Cortex of kidney (tissue), 1 donor: ENCODE measurements at places on chromosomes 11 and 22.

DNA sequence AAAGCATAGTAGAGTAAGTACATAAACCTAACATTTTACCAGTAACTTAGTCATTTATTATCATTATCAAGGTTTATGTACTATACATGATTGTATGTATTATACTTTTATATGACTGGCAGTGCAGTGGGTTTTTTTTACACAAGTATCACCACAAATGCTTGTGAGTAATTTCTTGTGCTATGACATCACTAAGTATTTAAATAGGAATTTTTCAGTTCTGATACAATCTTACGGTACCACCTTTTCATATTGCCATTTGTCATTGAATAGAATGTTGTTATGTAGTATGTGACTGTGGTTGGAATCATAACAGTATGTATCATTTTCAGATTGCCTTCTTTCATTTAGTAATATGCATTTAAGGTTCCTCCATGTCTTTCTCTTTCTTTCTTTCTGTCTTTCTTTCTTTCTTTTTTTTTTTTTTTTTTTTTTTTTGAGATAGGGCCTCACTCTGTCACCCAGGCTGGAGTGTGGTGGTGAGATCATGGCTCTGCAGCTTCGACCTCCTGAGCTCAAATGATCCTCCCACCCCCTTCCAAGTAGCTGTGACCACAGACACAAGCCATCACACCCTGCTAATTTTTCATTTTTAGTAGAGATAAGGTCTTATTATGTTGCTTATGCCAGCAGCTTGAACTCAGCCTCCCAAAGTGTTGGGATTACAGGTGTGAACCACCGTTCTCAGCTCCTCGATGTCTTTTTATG is 18.6 kb downstream of the ATM start:
- DNase-seq, result no peak

- DNase-seq, result no peak
Observed at GRCh38 chr22:27149921-27150543, 492.6 kb downstream of the MIAT start.

- no peak for DNase-seq
Observed at GRCh38 chr11:10659339-10660216, 34.0 kb downstream of the IRAG1 start.

DNA sequence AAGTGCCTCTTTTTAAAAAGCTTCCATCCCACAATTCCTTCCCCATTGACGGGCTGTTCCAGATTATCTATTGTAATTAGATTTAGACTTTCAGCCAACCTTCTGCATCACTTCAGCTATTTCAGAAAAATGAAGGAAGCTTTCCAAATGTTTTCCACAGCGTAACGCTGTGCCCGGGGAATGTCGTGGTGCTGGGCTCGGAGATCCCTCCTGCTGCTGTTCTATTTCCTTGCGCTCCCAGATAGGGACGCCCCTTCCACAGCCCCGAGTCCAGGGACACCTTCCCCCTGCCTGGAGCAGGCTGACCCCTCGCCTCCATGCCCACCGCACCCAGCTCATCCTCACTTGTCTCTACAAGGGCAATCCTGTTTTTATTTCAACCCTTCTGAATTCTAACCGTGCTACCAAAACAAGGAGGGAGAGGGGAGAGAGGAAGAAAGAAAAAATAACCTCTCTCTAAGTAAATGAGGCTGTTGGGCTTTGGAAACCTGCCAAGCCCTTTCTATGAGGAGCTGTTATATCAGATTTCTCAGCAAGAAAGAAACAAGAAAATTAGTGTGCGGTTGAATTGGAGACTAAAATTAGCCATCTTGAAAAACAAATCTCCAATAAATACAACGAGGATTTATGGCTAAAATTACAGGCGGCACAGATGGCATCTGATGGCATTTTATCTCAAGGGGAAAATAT is 366.9 kb downstream of the BRD1 start:
- DNase-seq, result no peak

DNA sequence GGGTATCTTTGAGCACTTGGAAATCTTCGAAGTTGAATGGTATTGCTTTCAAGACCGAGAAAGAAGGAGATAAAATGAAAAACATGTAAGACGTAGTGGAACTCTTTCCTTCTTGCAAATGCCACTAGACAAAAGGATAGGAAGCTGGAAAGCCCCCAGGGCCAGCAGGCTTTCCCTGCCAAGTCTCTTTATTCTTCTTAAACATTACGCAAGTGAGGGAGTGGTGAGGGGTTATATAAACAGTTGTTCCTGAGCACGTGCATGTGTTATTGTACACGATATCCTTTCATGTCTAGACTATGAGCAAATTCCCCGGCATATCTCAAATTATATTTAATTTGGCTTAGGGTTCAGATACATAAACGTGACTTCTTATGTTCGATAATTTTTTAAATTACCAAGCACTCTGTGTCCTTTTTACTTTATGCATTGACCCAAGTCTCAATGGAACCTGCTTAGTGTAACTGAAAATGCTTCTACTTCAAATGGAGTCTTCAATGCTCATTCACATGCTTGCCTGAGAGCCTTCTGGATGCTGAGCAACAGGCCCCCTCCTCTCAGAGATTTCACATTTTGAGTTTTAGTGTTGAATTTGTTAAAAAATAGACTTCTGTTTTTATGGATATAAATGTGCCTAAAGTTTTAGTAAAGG is 59.0 kb downstream of the PPP2R1B start:
- no peak for DNase-seq

- DNase-seq, result no peak
Observed at GRCh38 chr22:43228330-43228729, 41.4 kb upstream of the TTLL12 start.

DNA sequence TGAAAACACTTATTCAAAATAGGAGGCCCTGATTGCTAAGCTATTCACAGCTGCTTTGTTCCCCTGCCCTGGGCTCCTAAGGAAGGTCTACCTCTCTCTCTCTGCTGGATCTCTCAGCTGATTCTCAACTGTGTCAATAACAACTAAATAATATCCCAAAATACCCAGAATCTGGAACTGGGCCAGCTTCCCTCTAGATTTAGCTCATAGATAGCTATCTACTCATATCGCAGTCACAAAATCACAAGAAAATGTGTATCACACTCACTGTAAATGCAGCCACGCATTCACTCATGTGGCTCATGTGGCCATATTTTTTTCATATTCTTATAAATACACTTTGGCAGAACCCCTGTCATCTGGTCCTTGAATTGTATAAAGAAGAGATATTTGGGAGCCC is 555.1 kb downstream of the OPCML start:
- DNase-seq, result no peak

GRCh38 chr22:46576556-46577367 is 39.3 kb upstream of the CELSR1 start:
- no peak for DNase-seq

DNA sequence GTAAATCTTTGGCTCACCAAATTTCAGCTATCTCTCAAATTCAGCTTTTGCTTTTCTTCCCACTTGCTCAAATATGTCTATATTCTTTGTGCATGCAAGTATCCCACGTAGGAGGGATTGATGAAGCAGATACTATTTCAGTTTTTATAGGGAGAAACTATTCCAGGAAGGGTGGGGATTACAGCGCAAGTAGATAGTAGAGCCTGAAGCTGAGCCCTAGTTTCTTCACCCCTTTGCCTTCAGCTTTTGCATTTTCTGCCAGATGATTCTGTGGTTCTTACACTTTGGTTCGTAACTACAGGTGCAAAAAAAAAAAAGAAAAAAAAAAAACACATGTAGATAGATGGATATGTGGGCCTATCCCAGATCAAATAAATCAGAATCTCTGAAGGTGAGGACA is 3.1 kb upstream of the ACP2 start:
- DNase-seq, result no peak

DNA sequence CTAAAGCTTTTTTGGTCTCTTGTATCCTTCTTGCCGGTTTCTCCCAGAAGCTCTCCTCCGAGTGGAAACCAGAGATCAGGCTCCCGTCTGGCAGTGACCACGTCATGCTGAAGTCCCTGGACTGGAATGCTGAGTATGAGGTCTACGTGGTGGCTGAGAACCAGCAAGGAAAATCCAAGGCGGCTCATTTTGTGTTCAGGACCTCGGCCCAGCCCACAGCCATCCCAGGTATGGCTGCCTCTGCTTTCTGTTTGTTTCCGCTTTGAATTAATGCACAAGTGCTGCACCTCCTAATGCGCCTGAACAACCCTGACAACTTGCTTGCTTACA is 54.3 kb upstream of the TTC12 start:
- DNase-seq, result no peak

GRCh38 chr11:9625728-9626127 is 38.1 kb upstream of the SWAP70 start:
- DNase-seq, result no peak

GRCh38 chr22:43337385-43337784 is 5.8 kb downstream of the SCUBE1 start:
- no peak for DNase-seq

DNA sequence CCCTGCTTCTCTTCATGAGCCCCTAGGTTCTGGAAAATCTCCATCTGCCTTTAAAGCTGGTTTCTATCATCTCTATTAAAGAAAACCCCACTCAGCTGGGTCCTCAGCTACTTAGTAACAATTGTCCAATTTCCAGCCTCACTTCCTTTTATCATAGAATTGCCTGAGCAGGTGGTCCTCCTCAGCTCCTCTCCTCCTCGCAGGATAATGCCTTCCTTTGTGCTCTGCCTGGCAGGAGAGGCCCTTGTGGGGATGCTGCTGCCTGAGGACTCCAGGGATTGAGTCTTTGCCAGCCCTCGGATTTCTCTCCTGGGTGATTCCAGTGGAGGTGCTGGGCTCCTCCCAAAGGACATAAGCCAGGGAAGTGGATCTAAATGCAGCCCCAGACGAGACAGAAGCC is 448.3 kb downstream of the INSC start:
- no peak for DNase-seq

- no peak for DNase-seq
Observed at GRCh38 chr22:31683181-31684105, 21.4 kb upstream of the PISD start.

GRCh38 chr22:45185718-45186514 is 22.2 kb downstream of the NUP50 start:
- no peak for DNase-seq

DNA sequence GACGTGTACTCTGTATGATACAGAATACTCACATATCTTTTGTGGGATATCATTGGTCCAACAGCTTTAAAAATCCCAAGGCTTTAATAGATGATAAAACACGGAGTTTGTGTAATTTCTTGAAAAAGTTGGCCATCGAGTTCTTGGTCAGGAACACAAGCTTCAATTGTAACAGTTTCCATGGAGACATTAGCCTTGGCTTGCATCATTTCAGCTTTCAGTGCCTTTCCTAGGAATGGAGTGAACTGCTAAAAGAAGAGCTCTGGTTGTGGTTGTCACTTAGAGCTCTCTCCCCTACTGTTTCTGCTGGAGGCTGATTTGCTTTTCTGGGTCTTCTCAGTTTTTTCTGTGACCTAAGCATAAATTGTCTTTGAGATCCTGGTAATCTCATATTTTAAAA is 14.2 kb downstream of the BMAL1 start:
- DNase-seq, result no peak

DNA sequence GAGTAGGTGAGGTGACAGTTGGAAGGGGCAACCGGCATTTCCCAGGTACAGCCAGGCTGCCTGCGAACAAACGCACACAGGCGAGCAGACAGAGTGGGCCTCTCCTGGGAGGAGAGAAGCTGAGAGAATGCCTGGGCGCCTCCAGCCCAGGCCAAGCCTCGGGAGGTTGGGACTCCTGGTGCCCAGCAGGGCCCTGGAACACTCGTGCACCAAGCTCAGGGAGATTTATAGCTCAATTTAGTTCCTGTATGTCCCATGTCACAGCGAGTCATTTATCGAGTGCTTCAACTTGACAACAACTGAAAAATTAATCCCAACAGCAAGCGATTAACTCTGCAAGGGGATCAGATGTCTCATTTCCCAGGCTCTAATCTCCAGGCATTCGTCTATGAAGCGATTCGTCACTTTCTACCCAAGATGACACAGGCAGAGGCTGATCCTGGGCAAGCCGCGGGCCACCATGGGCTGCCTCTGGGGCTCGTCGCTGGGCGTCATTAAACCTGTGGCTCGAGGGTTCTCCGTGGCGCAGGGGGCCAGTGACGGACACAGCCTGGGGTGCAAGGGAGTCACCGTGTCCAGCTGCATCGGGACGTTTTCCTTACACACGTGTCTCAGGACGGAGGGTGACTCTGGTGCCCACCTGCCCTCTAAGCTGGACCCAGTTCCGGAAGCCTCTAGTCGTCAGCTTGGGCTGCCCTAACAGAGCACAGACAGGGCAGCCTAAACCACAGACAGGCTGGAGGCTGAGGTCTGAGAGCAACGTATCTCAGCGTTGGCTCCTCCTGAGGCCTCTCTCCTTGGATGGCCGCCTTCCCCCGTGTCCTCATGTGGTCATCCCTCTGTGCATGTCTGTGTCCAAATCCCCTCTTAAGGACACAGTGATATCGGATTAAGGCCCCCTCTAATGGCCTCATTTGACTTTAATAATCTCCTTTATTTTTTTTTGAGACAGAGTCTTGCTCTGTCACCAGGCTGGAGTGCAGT is 154.1 kb downstream of the CTTN start:
- DNase-seq, result no peak

- DNase-seq, result no peak
Observed at GRCh38 chr11:111494040-111494439, 18.1 kb downstream of the BTG4 start.

GRCh38 chr11:87338046-87338639 is 300.4 kb downstream of the TMEM135 start:
- no peak for DNase-seq

DNA sequence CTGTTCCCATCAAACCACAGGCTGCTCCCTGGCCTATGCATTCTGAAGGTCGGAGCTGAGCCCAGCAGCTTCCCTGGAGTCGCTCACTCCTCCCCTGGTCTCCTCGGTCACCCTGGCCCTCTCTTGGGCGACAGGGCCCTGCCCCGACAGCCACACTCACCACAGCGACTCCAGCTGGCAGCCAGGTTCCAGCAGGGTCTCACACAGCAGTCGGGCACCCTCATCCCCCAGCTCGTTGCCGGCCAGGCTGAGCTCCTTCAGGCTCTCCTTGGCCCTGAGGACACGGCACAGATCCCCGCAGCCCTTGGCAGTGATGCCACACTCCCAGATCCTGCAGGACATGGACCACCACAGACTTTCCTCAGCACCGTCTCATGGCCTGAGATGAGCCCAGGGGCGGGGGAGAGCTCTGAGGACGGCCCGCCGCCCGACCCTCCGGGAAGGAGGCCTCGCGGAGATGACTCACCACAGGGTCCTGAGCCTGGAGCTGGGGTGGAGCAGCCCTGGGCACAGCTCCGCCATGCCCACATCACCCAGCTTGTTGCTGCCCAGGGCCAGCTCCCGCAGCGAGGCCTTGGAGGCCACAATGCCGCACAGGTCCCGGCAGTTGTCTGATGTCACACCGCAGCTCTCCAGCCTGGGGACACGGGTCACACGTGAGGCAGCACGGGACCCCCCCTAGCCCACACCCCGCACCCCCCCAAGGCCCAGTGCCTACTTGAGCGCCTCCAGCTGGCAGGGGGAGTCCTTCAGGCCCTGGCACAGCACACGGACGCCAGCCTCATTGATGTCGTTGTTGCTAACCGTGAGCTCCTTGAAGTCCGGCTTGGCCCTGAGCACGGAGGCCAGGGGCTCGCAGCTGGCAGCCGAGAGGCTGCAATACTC is 8.5 kb downstream of the RNH1 start:
- DNase-seq, result no peak

GRCh38 chr11:85626496-85626895 is 648 bp downstream of the DLG2 start:
- DNase-seq, result no peak
